ENCODE measurements at places on chromosomes 7 and 10. TPM values are rescaled to one million over a fixed set of nuclear protein-coding genes. Genes with fewer than 3 reads are reported as not detected.
A peak's percentile ranks its signal among the peaks of the same experiment; 100 is the strongest.

Gene SLC13A1
- total RNA-seq: not detected

Gene EEPD1
- total RNA-seq: 8.1 TPM

Gene PON1
- not detected for total RNA-seq

Gene PRKAG2
- 25.6 TPM for total RNA-seq

Gene PGAM1
- 841 TPM for total RNA-seq

Gene C10orf105
- under 0.01 TPM for total RNA-seq

Gene SLC26A4
- total RNA-seq: 0.56 TPM

Gene ANXA7
- total RNA-seq: 120 TPM

Gene ZNF282
- total RNA-seq: 6.7 TPM

Gene ERV3-1
- 11.8 TPM for total RNA-seq

Gene COL1A2
- total RNA-seq: 1,211 TPM

Gene RBM20
- total RNA-seq: under 0.01 TPM

Gene SUMF2
- 93.0 TPM for total RNA-seq

DNA sequence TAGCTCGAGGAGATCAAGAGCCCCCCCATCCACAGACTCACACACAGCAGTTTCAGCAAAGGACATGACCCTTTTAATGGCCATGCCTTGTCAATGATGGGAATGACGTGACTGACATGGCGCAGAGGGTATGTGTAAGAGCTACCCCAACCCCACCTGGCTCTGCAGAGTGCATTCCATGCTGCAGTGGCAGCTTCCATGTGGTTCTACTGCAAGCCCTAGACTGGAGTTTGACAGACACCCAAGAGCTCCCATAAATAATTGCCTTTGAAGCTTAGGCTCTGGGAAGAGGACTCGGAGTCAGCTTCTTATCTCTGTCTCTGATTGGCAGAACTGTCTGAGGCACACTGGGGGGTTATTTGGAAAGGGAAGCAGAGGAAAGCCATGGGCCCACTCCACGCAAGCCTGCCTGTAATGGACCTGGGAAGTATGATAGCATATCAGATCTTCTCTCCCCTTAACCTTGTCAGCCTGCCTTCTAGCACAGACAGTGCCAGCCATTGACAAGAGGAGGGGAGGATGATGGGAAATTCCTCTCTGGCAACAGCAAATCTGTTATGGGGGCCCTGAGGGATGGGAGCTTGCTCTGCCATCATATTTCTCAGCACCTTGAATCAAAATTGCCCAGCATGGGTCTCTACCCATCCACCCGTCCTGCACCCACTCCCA lies 478.5 kb upstream of the PODXL start:
- no peak for DNase-seq

GRCh38 chr10:33034931-33035330 lies 76.9 kb upstream of the ITGB1 start:
- no peak for DNase-seq

- DNase-seq: no peak
Measured at GRCh38 chr10:59682986-59683937, 26.4 kb downstream of the SLC16A9 start.

DNA sequence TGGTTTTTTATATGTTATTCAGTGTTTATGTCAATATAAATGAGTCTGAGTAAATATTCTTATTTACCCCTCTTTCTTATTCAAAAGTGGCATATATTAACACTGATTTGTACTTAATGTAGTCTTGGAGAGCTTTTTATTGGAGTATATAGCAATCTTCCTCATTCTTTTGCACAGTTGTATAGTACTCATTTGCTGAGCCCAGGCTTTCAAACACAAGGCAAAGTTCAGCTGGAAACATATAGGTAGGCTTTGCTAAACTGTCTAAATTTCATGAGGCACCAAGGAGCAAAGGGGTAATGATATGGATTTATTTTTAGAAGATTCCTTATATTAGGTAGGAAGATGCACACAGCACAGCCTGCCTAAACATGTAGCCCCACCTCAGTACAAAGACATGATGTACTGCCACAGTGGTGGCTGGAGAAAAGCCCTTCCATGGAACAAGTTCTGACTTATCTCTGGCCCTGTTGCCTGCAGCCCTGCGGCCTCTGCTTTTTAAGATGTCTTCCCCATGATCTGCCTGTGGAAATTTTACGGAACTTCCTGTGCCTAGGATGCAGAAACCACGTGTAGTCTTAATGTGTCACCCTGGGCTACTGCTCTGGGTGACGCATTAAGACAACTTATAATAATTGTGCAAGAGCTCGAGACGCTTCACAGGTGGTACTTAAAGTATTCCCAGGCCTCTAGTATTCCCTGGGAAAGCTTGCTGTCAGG lies 9.6 kb upstream of the PDCD4 start:
- DNase-seq: no peak

- DNase-seq: no peak
Measured at GRCh38 chr10:45471531-45472310, 97.7 kb downstream of the ALOX5 start.

DNA sequence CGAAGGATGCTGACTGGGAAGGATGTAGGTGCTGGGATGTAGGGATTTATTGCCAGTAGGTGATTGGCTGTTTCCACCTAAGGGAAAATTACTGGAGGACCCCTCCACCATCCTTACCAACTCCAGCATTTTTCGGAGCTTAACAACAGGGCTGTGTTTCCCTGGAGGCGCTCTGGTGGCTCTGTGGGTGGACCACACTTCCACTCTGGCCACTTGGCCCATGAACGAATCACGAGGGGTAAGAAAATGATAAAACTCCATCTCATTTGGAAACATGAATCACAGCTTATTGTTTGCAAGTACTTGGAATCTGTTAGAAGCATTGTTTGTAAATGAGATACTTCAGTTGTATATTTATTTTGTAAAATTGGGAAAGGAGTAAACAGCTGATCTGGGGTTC lies 3.0 kb downstream of the DOCK1 start:
- DNase-seq: no peak

GRCh38 chr7:38907766-38908165 lies 1.2 kb downstream of the VPS41 start:
- no peak for DNase-seq

DNA sequence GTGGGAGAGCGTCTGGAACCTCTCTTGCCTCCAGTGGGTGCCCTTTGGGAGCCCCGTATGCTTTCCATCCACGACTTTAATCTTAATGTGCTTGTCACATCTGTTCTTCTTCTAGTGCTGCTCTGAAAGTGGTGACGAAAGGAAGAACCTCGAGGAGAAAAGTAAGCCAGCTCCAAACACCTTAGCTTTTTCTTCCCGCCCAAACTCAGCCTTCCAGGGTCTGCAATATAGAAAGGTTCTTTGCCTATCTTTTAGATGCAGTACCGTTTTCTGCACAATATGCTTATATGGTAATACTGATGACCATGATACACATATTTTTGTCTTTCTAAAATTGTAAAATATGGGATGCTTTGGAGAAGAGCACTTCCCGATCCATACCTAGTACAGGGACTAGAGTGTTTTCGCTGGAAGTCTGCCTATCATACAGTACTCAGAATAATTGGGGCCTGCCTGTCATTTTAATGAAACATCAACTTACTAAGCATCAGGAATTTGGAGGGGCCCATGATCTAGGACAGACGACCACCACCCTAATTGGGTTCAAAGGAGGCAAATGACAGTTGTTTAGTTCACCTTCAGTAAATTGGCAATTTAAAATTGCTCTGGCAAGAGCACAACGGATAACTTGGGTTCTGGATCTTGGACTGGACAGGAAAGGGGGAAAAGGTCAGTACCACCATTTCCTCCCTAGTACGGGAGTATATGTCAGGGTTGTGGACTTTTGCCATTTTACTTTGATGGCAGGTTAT lies 884 bp downstream of the RINT1 start:
- DNase-seq: no peak

GRCh38 chr7:108280136-108280535 lies 150.0 kb upstream of the LAMB4 start:
- DNase-seq: no peak

DNA sequence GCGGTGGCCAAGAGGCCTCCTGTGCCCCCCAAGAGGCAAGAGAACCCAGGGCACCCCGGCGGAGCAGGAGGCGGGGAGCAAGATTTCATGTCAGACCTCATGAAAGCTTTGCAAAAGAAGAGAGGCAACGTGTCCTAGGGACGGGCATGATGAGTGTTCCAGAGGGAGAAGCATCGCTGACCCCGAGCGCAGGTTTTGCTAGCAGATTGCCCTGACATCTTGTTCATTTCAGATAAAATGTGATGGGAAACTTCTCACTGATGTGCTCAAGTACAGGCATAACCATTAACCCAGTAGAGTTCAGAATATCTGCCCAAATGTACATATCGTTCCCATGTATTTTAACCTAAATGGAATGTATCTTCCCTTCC lies 129.2 kb downstream of the APBB1IP start:
- no peak for DNase-seq

DNA sequence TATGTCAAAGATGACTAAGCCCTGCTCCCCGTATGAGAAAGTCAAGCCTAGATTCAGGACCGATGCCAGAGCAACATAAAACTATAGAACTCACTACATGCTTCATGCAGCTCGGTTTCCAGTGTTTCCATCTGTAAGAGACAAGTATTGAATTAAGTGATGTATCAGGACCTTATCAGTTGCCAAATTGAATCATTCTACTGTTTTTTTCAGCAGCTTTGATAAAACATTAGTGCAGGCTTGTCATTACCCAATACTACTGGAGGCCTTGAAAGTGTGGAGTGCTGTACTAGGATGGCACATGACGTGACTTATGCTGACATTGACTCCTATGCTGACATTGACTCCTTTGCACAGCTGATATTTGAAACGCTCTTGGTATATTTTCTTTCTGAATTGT lies 10.8 kb upstream of the NRP1 start:
- DNase-seq: no peak

GRCh38 chr7:44769776-44770294 lies 21.2 kb downstream of the ZMIZ2 start:
- DNase-seq: peak; percentile 47

DNA sequence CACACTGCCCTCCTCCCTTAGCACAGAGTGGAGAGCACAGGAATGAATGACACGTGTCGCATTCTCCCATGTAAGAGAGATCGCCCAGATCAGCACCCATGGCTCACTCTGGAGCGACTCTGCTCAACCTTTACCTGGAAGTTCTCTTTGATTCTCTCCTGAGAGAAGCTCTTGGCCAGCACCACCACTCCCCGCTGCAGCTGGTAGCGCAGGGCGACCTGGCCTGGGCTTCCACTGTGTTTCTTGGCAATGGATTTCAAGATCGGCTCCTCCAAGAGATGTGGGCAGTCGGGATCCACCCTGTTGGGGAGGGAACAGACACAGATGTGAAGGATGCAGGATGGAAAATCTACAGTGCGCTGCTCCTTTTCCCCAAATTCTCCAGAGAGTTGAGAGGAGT lies 27.4 kb downstream of the AKR1C8 start:
- no peak for DNase-seq

GRCh38 chr7:68422281-68422680 lies 1176.0 kb upstream of the AUTS2 start:
- no peak for DNase-seq

DNA sequence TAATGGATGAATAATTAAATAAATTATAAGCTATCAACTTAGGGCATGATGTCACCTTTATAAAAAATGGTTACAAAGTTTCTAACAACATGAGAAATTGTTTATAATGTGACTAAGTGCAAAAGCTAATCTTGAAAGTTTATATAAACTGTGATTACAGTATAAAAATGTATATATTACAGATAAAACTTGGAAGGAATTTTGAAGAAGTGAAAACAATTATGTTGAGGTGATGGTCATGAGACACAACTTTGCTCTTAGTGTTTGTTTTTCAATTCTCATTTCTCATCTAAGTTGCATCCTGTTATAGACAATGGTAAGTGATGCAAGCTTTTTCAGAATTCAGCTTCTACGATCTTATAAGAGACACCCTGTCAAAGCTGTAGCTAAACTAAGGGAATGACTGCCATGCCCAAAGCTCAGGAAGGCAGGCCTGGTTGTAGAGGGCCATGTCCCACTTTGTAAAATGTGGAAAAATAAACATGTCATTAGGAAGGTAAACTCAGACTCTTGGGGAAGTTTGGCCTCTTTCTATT lies 23.9 kb downstream of the MACC1 start:
- peak; percentile 77 for DNase-seq

DNA sequence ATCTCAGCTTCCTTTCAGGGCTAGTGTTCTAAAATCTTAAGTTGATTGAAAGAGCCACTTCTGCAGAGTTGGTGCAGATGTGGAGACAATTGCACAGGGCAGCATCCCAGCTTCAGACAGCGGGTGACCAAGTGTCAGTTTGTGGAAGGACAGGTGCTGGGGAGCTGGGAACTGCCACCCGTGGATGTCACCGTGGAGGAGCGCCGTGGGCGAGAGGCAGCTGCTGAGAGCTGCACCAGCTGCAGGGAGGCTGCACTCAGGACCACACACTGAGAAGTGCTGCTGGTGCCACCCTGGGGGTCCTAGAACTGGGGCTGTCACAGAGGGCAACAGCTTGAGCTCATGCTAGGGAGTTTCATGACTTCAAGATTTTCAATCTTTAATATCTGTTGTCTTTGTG lies 543.0 kb upstream of the FZD8 start:
- no peak for DNase-seq

- no peak for DNase-seq
Measured at GRCh38 chr7:86942081-86942480, 117.4 kb downstream of the ELAPOR2 start.

DNA sequence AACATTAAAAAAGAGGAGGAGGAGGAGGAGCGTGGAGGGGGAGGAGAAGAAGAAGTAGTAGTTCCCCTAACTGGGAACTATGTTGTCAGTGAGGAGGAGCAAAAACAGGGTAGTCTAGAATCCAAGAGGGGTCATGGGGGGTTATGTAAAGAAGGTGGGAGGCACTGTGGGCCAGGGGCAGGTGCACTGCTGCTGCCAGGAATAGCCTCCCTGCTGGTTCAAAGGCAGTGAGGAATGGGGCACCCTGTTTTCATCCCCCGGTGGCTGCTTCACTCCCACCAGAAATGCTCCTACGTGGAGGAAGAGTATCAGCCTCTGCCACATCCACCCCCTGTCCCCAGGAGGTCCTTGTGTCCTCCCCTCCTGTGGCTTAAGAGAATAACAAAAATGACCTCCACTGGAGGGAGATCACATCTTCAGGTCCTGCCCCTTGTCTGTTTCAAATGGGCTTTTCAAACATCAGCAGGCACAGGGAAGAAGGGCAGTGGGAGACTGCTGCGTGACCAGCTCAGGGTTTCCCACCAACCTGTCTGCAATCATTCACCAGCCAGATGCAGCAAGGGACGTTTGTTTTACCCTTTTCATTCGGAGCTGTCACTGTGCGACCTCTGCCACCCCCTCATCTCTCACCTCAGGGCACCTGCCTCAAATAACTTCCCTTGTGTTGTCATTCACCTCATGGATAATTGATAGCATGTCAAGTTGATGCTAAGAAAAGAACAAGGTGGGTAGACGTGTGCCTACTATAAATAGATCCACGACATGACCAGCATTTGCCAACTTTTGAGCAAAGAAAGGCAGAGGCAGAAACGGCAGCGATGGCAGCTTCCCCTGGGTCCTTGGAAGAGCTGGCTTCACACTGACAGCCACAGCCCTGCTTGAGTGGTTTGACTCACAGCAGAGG lies 92.6 kb downstream of the DGKI start:
- peak; percentile 17 for DNase-seq

GRCh38 chr7:16989811-16990413 lies 108.1 kb upstream of the AGR3 start:
- DNase-seq: peak; percentile 80

- peak; percentile 75 for DNase-seq
Measured at GRCh38 chr10:69800109-69800508, 1.6 kb upstream of the COL13A1 start.

Data from IMR-90 (cell line).